NCI-H226 (cell line): ENCODE measurements at places on chromosomes 3 and 15.

DNA sequence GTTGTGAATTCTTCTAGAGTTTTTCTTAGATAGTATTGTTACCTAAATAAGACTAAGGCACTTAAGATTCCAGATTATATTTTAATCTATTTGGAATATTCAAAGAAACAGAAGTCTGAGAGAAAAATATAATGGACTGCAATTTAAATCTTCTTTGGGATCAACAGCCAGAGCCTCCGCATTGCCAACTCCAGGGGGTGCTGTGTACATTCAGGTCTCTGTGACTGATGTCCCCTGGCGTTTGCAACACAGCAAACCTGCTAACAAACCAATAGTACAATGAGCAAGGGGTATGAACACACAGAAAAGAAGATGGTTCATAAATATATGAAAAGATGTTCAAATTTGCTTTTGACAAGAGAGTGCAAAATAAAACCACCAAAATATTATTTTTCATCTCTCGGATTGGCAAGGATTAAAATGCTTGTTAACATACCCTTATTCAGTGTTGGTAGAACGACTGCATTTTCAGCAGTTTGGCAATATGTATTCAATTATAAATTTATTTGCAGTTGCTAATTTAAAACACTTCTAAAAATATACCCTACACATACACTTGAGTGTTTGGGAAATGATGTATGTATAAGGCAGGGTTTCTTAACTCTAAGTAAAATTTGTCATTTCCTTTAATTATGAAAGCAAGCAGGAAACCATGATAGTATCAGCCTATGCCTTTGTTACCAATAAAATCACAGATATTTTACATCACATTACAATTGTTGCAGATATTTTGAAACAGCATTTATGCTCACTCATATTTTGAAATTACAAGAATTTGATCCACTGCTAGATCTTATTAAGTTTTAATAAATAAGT, 16.1 kb upstream of the TM4SF1 start:
- DNase-seq = peak; percentile 59

DNA sequence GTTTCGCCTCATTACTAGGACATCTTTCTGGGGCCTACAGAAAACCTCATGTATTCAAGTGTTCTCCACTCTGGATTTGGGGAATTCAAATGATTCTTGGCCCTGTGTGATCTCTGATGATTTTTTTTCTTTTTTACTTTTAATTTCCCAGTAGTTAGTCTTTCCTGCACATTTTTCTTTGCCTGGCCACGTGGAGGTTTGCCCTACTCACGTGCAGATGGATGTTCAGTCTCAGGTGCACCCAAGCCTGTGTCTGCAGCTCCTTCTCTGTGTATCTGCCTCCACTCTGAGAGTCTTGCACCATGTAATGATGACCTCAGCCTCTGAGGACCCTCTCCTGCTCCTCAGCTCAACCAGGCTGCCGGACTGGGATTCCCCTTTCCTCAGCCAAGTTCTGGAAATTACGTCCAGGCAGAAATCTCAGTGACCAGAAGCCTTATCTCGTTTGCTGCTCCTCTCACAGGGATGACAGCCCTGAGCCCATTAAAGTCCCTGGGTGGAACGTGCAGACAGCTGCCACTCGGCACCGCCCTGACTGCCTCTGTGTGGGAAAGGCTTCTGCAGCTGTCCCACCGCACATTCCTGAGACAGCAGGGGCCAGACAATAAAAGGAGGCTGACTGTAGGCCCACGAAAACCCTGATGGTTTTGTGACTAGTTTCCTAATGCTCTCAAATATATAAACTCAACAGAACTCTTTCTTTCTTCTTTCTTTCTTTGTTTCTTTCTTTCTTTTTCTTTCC, 31.4 kb upstream of the GABRB3 start:
- no peak for DNase-seq

GRCh38 chr3:30954426-30954825, 60.0 kb upstream of the GADL1 start:
- no peak for DNase-seq

DNA sequence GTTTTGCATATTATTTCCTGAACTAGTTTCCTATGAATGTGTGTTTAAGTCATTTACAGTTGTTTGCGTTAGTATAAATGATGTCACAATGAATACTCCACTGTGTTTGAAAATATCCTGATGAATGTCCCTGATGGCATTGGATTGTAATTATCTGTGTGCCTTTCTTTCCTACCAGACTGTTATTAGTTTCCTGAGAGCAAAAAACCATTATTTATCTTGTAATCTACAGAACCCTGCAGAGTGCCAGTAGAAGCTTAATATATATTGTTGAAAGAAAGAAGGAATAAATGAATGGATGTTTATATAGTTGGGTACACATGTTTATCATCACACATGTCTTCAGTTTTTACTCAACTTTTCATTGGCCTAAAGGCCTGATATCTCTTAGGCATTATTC, 312.6 kb downstream of the AGBL1 start:
- no peak for DNase-seq

GRCh38 chr3:166274351-166275023, 437.3 kb upstream of the BCHE start:
- DNase-seq = no peak

DNA sequence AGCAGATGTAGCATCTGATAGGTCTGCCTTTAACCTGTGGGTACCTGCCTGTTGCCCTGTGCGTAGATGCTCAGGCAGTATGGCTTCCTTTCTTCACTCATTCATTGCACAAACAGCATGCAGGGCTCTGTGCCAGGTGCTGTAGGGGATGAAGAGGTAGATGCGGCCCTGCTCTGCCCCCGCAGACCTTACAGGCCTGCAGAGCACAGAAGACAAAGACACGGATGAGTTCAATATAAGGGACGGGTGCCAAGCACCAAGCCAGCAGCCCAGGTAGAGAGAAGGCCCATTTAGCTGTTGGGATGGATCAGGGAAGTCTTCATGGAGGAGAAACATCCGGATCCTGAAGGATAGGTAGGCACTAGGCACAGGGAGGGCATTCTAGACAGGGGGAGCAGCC, 69.4 kb downstream of the AAGAB start:
- DNase-seq = no peak

GRCh38 chr3:35782355-35782754, 143.0 kb downstream of the ARPP21 start:
- DNase-seq = no peak

- DNase-seq = peak; percentile 47
These were observed 2.1 kb upstream of the RHOV start for GRCh38 chr15:40875991-40876730.

- peak; percentile 100 for DNase-seq
These were observed 39.9 kb downstream of the SMAD3 start for GRCh38 chr15:67105065-67105951.

- peak; percentile 12 for DNase-seq
These were observed 75.1 kb downstream of the CCK start for GRCh38 chr3:42190701-42191442.

DNA sequence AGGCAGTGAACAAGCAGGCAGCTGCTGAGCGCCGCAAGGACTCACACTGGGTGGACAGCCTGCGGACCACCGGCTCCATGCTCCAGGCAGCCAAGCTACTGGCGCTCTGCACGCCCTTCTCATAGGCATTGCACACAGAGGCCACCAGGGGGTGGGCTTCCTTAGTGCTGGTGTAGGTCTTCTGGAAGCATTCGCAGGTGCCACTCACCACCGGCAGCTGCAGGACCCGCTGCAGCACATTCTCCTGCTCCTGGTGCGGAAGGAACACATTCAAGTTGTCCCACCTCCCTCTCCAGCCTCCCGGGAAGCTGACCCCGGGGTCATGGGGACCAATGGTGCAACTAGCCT, 6.0 kb downstream of the PLIN1 start:
- DNase-seq = no peak

DNA sequence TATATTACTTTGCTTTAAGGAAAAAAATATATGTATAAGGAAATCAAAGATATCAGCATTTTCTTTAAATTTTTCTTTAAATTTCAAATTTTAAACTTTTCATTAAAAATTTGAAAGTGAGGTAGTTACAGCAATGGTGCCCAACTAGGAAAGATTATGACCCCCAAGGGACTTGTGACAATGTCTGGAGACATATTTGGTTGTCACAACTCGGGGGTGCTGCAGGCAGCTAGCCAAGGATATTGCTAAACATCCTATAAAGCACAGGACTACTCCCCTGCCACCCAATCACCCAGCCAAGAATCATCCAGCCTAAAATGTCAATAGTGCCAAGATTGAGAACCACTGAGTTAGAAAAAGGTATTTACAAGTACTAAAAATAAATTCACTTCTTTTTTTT, 57.3 kb downstream of the SLC4A7 start:
- no peak for DNase-seq

DNA sequence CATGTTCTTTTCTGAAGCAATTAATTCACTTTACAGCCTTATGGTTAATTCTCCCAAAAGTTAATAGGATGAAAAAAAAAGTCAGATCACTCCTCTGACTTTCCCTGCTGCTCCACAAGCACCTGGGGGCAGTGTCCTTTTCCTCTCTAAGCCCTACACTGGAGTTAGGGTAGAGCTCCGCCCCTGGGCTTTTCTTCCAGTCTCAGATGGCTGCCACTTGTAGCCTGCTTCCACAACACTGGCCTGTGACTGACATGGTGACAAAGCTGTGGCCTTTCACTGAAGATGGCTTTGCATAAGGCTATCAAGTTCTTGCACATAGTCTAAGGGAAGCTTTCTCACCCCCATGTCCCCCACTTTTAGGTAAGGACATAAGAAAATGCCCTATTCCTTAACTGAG, 1.3 kb upstream of the MON1A start:
- no peak for DNase-seq

DNA sequence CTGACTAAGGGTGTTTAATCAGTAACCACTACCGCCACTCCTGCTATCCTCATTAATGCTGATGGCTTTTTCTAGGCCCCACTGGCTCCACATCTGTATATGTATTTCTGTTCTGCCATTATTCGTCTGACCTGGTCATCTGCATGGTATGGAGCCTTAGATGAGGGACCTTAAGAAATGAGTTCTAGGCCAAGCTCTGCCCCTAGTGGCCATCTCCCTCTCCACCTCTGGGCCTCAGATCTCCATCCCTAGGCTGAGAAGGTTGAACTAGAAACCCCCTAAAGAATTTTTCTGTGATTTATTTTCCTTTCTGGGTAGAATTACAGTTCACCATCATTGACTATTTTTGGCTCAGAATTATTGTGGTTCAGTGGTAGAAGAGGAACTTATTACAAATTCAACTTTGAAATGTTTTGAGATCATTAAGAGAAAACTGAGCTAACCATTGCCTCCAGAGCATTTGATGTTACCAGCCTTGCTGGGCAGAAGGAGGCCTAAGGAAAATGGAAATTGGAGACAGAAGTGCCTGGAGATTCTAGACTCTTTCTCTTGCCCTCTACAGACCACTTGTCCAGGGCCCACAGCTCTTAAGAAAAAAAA, 325.2 kb upstream of the NR2E3 start:
- no peak for DNase-seq

DNA sequence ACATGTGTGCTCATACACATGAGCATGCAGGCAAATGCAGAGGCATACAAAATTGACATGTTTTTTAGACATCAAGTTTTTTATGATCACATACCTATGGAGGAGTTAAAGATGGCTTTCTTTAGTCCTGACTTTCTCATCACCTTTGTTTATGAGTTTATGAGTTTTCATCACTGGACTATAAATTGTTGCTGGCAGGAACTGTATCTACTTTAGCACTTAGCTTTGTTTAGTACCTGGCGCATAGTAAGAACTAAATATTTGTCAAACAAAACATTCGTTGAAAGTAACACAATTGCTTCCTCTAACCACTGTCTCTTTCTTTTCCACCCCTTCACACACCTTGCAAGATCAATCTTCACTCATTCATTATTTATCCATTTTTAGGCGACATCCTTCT, 182.6 kb downstream of the SUCNR1 start:
- DNase-seq = no peak

DNA sequence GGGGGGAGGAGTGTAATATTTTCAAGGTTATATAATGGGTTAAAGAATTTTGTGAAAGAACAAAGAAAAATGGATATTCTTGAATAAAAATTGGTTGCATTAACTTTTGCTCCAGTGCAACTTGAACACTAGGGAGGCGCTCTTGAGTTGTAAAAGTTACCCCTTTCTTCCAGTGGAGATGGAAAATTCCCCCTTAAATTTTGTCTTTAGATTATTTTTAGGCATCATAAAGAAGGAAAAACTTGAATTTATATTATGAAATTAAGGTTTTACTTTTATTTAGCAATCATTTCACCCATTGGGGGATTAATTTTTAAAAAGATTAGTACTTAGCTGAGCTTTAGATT, 550 bp upstream of the CHD2 start:
- no peak for DNase-seq

DNA sequence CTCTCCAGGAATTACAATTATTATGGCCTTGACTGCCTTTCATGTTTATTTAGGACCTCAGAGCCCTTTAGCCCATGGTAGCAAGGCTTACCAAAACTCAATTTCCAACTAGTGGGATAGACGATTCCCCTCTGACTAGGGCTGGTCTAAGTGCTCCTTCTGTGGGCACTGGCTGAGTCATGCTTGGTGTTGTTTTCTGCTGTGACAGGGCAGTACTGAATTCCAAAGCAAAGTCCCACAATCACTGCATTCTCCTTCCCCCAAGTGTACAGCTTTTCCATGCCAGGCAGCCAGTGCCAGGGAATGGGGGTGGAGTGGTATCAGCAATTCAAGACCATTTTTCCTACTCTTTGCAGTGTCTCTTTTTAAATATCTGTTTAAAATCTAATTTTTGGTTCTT, 509.0 kb upstream of the NECTIN3 start:
- DNase-seq = no peak

GRCh38 chr15:73599934-73600333, 33.3 kb downstream of the NPTN start:
- peak; percentile 77 for DNase-seq

GRCh38 chr15:57044072-57044702, 125.7 kb downstream of the TCF12 start:
- DNase-seq = no peak

- peak; percentile 64 for DNase-seq
These were observed 562 bp downstream of the NEO1 start for GRCh38 chr15:73052653-73053397.

DNA sequence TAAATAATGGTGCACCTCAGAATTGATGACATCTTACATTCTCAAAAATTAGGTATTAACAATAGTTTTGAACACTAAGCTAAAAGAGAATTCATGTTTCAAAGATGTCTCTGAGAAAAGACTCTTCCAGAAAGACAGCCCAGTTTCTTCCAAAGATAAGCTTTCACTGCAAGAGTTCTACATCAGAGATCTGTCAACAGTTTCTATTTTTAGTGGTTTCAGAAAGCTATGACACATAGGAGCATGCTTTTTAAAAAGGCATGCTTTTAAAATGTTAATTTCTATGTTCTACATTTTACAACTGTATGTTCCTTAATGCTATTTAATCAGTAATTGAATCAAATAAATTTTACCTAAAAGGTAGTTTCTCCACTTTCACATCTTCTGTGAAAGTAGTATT, 88.2 kb downstream of the PLOD2 start:
- DNase-seq = no peak
